ENCODE measurements at places on chromosomes 2 and 18.

DNA sequence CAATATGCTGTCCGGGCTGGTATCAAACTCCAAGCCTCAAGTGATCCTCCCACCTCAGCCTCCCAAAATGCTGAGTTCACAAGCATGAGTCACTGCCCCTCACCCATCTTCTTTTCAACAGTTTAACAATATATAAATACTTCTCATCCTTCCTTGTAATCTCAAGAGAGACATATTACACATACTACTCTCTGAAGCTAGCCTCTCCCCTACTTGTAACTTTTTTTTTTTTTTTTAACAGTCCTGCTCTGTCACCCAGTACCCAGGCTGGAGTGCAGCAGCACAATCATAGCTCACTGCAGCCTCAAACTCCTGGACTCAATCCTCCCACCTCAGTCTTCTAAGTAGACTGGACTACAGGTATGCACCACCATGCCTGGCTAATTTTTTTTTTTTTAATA is 5.7 kb downstream of the GFPT1 start:
- no peak for DNase-seq

GRCh38 chr2:177165061-177165583 is 47.5 kb upstream of the HNRNPA3 start:
- DNase-seq, result no peak

DNA sequence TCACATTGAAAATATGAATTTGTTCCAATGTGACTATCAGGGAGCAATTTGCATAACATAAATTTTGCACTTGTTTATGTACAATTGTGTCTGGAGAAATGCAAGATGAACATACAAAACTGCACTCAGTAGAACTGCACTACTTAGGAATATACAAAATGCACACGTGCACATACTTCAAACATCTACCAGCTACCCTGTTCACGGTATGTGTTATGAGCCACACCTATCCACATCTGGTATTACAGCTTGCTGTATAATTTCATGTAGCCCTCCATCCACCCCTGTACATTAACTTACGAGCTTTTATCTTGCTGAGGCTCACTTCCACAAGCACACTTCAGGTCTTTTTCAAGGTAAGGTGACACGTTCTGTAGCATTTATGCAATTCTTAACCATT is 373.5 kb upstream of the ZEB2 start:
- no peak for DNase-seq

- no peak for DNase-seq
These were observed 125.3 kb upstream of the KLF7 start for GRCh38 chr2:207290833-207291624.

DNA sequence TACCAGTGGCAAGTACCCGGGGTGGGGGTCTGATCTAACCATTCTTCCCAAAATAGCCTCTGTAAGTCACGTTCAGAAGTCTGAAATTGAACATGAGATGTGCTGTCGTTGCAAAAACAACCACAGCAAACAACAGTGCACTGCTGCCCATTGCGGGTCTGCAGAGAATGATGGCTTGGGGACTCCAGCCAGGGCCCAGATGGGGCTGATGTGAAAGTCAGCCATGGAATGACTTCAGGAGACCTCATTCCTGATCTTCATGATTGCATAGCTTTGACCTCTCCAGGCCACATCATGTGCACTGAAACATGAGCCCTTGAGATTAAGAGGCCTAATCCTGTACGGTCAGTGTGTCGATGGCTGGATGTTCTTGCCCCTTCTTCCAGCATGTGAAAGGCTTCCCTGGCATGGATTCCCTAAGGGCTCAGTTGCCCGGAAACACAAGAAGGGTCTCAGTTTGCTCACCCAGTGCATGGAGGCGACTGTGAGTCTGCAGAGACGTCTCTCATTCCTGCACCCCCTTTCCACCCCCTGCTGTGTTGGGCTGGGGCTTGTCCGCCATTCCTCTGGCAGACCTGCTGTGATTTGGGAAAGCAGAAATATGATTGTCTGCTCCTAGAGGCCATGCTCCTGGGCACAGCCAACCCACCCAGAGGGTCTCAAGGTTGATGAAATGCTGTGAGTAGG is 191.6 kb downstream of the SEPTIN10 start:
- DNase-seq, result no peak

DNA sequence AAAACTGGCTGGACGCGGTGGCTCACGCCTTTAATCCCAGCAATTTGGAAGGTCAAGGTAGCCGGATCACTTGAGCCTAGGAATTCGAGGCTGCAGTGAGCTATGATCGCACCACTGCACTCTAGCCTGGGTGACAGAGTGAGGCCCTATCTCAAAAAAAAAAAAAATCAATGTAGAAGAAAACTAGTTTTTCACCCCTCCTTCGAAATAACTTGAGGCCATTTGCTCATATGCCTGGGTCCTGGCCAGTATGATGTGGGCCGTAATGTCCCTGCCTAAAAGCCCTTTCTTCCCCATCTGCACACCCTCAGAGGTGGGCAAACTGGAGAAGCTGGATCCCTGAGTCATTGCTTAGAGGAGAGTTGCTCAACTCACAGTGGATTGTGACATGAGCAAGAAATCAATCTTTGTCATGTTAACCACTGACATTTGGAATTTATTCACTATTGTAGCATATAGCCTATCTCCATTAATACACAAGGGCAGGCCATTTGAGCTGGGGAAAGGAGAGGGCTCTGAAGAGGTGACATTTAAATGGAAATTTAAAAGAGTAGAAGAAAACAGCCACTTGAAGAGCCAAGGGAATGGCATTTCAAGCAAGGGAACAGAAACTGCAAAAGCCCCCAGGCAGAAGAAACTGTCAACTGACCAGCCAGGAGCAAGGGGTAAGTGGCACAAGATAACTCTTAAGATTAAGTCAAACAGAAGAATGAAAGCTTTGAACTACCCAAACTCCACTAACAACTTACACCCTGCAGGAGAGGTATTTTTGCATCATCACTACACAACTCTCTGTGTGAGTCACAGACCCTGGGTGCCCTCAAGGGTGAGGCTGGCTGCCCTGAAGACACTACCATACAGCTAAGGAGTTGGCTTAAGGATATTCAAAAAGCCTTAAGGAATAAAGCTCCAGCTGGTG is 7.6 kb upstream of the METTL21A start:
- no peak for DNase-seq
